Frontal cortex (tissue), 4 donors: ENCODE measurements at places on chromosomes 3 and 15. TPM values are rescaled to one million over a fixed set of nuclear protein-coding genes. Genes with fewer than 3 reads are reported as not detected.

DNA sequence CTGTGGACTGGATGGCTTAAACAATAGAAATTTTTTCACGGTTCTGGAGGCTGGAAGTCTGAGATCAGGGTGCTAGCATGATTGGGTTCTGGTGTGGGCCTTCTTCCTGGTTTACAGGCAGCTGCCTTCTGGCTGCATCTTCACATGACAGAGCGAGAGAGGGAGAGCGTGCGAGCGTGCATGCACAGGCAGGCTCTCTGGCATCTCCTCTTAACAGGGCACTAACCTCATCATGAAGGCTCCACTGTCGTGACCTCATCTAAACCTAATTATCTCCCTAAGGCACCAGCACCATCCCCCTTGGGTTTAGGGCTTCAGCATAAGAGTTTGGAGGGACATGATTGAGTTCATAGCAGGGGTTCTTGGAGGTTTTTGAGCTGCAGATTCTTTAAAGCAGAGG lies 292.0 kb upstream of the C2CD4B start:
- DNase-seq = no peak

The ZNF660 gene
- 11.8 TPM for total RNA-seq

DNA sequence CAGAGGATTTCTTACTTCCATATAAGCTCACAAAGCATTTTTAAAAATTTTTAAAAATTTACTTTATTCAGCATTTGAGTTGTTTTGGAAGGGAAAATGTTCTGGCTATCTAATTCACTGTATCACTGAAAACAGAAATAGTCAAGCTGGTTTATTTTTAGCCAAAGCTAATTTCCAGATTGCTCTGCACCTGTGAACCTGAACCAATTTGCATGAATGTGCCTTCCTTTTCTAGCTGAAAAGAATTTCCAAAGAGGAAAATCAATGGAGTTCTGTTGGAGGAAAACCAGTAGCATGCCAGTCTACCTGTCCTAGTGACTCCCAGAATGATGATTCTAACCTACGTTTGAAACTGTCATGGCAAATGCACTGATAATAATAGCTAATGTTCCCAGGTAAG lies 134.2 kb upstream of the LIPC start:
- no peak for DNase-seq

GRCh38 chr3:37646865-37647264 lies 214.8 kb upstream of the CTDSPL start:
- no peak for DNase-seq

DNA sequence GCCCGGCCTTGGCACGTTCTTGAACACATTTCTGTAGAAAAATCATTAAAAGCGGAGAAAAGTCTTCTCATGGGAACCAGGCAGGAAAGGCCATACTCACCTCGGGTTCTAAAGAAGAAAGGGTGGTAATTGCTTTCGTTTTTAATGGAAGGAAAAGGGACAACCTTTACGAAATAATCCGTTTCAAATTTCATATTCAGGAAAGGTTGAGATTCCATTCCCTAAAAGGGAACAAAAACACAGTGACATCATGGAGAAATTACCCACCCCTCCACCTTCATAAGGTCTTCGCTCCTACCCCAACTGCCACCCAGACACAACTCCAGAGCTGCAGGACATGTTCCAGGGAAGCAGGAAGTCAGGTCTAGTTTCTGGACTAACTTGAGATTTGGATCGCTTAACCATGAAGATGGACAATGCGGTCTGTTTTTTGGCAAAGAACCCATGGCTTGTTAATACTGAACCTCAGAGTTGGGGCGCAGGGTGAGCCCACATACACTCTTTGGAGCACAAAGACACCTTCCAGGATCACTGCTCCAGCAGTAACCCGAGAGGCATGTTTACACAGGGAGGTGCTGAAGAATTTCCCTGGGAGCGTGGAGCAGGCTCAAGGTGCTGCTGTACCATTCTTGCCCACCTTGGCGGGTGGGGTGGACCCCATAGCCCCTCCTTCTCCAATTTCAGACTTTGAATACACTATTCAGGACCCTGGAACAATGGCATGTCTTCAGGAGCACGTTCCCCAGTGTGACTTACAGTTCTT lies 49.2 kb downstream of the SPATA12 start:
- no peak for DNase-seq

- DNase-seq = no peak
Observed at GRCh38 chr15:42355291-42355690, 4.0 kb upstream of the CAPN3 start.

The LTF gene
- total RNA-seq = 0.41 TPM

DNA sequence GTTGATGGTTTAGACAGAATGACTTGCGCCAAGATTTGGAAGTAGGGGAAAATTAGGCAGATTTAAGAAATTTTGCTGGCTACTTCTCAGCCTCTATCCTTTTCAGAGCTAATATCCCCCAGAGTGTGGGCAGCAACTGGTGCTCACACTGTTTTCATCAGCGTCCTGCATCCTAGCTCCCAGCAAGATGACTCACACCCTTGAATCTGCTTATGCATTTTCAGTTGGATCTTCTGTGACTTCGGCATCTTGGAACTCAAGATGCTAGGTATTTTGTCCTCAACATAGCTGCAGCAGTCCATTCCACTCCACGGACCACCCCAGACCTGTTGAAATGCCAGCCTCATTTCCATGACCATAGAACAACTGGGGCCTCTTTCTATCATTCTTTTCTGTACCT lies 336.1 kb upstream of the NR2F2 start:
- no peak for DNase-seq

- no peak for DNase-seq
Observed at GRCh38 chr3:63613561-63613960, 38.9 kb upstream of the SNTN start.

- no peak for DNase-seq
Observed at GRCh38 chr3:5126586-5126985, 4.5 kb downstream of the ARL8B start.

GRCh38 chr15:51649659-51650521 lies 27.3 kb upstream of the DMXL2 start:
- peak; percentile 46 for DNase-seq

DNA sequence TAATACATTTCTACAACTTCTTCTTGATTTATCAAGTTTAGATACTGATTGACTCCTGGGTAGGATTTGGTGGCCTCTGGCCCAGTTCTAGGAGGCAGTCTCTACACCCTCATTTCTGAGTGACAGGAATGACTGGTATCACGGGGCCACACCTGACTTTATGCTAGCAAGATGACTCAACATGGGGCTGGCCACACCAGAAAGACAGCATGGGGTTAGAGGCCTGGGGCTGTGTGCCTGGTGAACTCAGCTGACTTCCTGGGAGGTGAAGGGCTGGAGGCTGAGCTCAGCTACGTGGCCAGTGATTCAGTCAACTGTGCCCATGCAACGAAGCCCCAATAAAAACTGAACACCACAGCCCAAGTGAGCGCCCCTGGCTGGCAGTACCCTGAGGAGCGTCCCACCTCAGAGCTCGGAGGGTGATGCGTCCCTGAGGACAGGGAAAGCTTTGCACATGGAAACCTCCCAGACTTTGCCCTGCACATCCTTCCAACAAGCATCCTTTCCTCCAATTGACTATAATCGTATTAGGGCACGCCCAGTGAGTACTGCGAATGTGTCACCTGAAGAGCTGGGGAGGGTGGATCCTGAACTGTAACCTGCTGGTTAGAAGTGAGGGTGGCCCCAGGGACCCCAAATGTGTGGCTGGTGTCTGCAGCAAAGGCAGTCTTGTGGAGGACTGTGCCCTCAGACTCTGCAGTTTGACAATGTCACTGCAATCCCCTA lies 57.2 kb downstream of the NIPA2 start:
- DNase-seq = no peak

The KBTBD13 gene
- total RNA-seq = not detected

The IRAK2 gene
- total RNA-seq = 3.3 TPM

The LRRN1 gene
- total RNA-seq = 24.9 TPM

- no peak for DNase-seq
Observed at GRCh38 chr15:69504352-69505040, 51.9 kb downstream of the RPLP1 start.
